Stimulated activated CD8-positive, alpha-beta memory T cell treated with anti-CD3 and anti-CD28 coated beads, Interleukin-12 subunit alpha, Interleukin-12 subunit beta, amount 100 ng/mL, for 4 hours (primary cell): ENCODE measurements at places on chromosomes 6 and 20.

GRCh38 chr6:133341607-133342158 is 100.5 kb downstream of the EYA4 start:
- DNase-seq: no peak

- no peak for DNase-seq
These were observed 865 bp downstream of the STK38 start for GRCh38 chr6:36546308-36546919.

DNA sequence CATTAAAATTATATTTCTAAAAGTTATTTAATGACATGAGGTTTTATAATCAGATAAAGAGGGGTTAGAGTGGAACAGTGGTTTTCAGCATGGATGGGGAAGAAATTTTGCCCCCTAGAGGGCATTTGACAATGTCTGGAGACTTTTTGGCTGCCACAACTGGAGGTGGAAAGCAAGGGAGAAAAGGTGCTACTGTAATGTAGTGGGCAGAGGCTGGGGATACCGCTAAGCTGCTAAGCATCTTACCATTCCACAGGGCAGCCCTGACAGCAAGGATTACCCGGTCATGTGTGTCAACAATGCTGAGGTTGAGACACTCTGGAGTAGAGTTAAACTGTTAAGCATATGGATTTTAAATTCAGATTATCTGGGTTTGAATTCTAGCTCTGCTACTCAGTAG is 52.9 kb upstream of the FABP7 start:
- no peak for DNase-seq

- no peak for DNase-seq
These were observed 296.8 kb downstream of the TENT5A start for GRCh38 chr6:81455641-81456040.

DNA sequence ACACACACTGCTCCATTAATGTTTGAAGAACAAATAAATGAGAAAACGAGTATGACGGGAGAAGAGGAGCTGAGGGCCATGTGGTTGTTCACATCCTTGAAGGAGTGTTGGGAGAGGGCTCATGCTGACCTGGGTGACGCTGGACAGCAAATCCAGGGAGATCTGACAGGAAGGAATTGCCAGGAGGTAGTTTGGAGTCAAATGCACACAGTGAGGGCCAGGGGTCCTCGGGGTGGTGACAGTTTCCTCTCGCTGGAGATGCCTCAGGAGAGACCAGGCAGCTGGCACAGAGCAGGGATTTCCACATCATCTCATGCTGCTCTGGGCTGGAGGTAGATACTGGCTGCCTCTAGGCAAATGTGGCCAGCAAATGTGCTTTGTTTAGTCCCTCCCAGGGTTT is 2.0 kb upstream of the TMEM181 start:
- no peak for DNase-seq

GRCh38 chr6:68238097-68238601 is 396.9 kb upstream of the ADGRB3 start:
- no peak for DNase-seq
